ENCODE measurements at places on chromosomes 2 and 18.

DNA sequence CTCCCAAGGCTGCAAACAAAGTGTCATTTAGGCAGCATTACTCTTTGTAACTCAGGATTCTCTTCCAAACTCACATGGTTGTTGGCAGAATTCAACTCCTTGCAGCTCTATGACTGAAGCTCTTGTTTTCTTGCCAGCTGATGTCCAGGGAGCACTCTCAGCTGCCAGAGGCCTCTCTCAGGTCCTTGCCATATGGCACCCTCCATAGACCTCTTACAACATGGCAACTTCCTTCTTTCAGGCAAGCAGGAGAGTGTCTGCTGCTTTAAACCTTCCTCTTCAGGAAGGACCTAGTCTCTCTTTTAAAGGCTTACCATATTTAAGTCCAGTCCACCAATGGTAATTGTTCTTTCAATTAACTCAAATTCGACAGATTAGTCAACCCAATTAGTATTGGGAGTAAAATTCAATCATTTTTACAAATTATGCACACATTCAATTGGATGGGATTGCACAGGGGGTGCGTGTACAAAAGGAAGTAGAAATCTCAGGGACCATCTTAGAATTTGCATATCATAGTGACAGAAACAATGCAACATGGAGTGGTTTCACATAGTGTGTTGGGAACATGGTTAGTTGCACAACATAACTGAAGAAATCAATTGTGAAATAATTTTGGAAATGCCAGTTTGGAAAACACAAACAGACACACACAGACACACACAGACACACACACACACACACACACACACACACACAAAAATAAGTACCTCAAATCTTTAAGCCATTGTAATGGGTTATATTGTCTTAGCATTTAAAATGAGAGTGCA is 893.5 kb upstream of the ZEB2 start:
- no peak for DNase-seq

GRCh38 chr2:159710601-159711180 is 1.6 kb upstream of the MARCHF7 start:
- no peak for DNase-seq

GRCh38 chr2:112701052-112701451 is 19.8 kb upstream of the NT5DC4 start:
- DNase-seq: no peak

DNA sequence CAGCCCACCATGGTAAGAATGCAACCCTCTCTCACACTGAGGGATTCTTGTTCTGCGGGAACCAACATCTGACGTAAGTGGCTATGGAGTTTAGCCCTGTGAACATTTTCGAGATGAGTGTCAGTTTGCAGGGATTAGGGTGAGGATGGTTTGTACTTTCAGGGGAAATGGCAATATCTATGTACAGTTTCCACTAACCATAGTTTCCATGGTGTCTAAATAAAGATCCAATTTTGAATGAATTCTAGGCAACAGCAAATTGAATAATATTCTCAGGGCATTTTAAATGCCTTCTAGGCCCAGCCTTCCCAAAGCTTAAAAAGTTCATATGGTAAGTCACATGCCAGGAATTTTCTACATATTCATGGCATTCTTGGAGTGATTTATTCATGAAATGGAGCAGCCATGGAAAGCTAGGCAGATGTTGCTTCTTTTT is 105.4 kb upstream of the MMADHC start:
- DNase-seq: no peak

- no peak for DNase-seq
Observed at GRCh38 chr18:33699372-33699771, 121.4 kb downstream of the ASXL3 start.

- DNase-seq: no peak
Observed at GRCh38 chr18:13103366-13103765, 112.2 kb downstream of the CEP192 start.

DNA sequence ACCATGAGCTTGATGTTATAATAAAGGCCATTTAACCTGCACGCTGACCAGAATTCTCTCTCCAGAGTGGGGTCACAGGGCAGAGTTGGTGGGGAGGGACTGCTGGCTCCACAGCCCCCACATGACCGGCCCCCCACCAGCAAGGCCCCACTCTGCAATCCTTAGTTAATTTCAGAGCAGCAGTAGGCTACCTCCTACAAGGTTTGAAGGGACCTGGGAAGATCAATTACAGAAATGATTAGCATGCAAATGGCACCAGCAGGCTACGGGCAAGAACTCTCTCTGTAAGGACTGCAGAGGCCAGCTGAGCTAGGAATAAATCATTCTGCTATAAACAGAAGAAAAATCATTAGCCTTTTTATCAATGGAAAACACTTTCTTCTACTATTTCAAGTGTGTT is 135.3 kb downstream of the C1D start:
- DNase-seq: no peak

DNA sequence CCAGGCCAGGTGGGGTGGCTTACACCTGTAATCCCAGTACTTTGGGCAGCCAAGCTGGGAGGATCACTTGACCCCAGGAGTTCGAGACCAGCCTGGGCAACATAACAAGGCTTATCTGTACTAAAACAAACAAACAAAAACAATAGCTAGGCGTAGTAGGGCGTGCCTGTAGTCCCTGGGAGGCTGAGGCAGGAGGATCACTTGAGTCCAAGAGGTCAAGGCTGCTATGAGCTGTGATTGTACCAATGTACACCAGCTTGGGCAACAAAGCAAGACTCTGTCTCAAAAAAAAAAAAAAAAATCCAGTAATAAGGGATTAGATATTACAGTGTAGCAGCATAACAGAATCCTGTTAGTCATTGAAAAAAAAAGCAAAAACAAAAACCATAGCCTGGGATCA is 223.2 kb upstream of the FOSL2 start:
- DNase-seq: no peak

- DNase-seq: no peak
Observed at GRCh38 chr2:165163761-165164160, 40.1 kb downstream of the SCN3A start.

DNA sequence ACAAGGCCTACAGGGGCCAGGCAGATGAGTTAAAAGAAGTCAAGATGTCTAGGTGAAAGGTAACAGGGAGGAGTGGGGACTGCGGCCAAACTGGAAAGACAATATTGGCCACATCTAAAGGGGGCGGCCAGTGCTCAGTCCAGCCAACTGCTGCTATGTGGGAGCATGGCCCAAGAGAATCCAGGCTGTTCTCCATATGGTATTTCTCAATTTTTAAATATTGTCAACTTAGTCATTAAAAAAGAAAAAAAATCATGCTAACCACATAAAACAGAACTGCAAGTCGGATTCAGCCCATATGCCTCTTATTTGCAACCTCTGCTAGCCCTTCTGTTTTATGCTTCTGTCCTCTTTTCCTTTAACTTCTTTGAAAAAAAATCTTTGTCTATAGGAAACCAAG is 14.8 kb downstream of the TRABD2A start:
- no peak for DNase-seq

GRCh38 chr18:11514267-11514666 is 95.1 kb upstream of the SLC35G4 start:
- DNase-seq: no peak

DNA sequence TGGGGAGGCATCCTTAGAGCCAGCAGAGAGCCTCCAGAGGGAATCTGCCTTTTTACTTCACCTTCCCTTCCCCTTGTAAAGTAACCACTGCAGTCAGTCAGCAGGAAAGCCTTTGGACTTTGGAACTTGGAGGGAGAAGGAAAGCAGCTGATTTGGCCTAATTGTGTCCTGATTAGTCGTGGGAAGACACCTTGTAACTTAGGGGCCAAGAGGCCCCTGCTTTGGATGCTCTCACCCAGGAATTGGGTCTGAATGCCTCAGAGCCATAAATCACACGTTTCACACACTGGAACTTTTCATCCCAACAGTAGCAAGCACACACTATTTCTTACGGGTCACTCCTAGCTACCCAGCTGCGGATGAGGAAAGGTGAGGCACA is 81.0 kb upstream of the PPM1B start:
- no peak for DNase-seq

- DNase-seq: no peak
Observed at GRCh38 chr18:73577365-73577764, 570.3 kb downstream of the FBXO15 start.

All from stimulated activated CD4-positive, alpha-beta T cell treated with anti-CD3 and anti-CD28 coated beads, Interleukin-1b, Interleukin-23, amount 100 ng/mL, for 48 hours (primary cell).